Esophagus squamous epithelium (tissue), 5 donors: ENCODE measurements at places on chromosomes 5 and 9. TPM values are rescaled to one million over a fixed set of nuclear protein-coding genes. Genes with fewer than 3 reads are reported as not detected.
A peak's percentile ranks its signal among the peaks of the same experiment; 100 is the strongest.

- H3K27me3 ChIP-seq: no peaks in the 10 kb centered on the region
- no peaks in the 10 kb centered on the region for H3K36me3 ChIP-seq
- H3K27ac ChIP-seq: peak overlapping the region; percentile 65
- DNase-seq: no peak
These were observed 80.7 kb downstream of the GLDC start for GRCh38 chr9:6564868-6565267.

GRCh38 chr5:9834871-9835770, 205.0 kb upstream of the TAS2R1 start:
- no peak for DNase-seq
- no peaks in the 10 kb centered on the region for H3K27me3 ChIP-seq

DNA sequence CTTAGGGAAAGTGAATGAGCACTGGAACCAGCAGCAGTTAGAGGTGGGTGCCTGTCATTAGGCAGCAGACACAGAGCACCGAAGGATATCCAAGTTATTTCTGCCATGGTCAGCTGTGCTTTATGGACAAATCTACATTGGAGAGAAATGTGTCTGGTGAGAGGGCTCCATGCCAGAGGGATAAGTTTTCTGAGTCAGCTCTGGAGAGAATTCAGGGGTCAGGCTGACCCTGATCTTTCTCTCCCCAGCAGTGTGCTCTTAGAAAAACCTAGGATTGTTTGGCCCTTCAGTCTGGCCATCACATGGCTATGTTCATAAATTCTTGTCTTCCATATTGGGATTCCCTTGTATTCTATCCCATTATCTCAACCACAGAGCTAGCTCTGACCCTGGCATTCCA, 8.9 kb upstream of the IL17B start:
- peaks cover 11% of the 10 kb centered on the region for H3K4me1 ChIP-seq
- no peak for DNase-seq
- no peaks in the 10 kb centered on the region for H3K36me3 ChIP-seq
- no peak overlapping the region for H3K4me3 ChIP-seq
- H3K27ac ChIP-seq: peak overlapping the region; percentile 72

GRCh38 chr9:35385042-35385441, 104.9 kb upstream of the RUSC2 start:
- no peaks in the 10 kb centered on the region for H3K4me1 ChIP-seq
- no peaks in the 10 kb centered on the region for H3K27me3 ChIP-seq

GRCh38 chr9:79665931-79666330, 94.2 kb downstream of the TLE4 start:
- no peak overlapping the region for H3K27ac ChIP-seq
- peaks cover 79% of the 10 kb centered on the region for H3K4me1 ChIP-seq
- H3K27me3 ChIP-seq: no peaks in the 10 kb centered on the region

GRCh38 chr5:151470439-151470838, 23.0 kb downstream of the SLC36A1 start:
- H3K27ac ChIP-seq: no peak overlapping the region
- H3K27me3 ChIP-seq: no peaks in the 10 kb centered on the region
- H3K36me3 ChIP-seq: peaks cover 92% of the 10 kb centered on the region
- no peak overlapping the region for H3K4me3 ChIP-seq
- DNase-seq: no peak
- H3K4me1 ChIP-seq: no peaks in the 10 kb centered on the region

DNA sequence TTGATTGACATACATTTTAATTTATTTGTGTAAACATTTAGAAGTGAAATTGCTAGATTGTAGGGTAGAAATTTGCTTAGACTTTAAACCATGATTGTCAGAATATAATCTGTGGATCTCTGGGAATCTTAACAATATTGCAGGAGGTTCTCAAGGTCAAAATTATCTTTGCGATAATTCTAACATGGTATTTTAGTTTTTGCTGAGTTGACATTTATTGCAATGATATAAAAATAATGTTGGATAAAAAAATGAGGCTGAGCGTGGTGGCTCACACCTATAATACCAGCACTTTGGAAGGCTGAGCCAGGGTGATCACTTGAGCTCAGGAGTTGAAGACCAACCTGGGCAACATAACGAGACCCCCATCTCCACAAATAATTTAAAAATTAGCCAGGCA, 70.3 kb upstream of the SGCD start:
- no peak overlapping the region for H3K4me3 ChIP-seq
- no peak overlapping the region for H3K27ac ChIP-seq
- H3K36me3 ChIP-seq: no peaks in the 10 kb centered on the region
- no peak for DNase-seq

Gene FOXD4L6
- total RNA-seq: not detected
